ENCODE measurements at places on chromosomes 12 and 14.

- DNase-seq: no peak
Measured at GRCh38 chr12:98968896-98969295, 323.8 kb downstream of the APAF1 start.

DNA sequence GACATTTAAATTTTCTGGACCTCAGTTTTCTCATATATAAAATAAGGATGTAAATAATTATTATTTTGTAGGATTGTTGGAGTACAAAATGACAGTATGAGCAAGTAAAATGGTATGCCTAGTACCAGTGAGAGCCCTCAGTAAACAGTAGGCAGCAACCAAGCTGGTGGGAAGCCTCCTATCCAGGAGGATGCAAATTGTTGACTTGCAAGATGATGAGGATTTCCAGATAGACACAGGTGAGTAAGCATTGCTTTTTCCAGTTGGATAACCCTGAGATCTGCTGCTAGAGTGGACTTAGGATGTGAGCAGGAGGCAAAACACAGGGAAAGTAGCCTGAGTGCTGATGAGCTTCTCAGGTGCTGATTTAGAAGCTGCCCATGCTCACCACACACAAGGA lies 28.2 kb upstream of the AMIGO2 start:
- DNase-seq: no peak

GRCh38 chr12:16349131-16349460 lies 1.7 kb downstream of the MGST1 start:
- no peak for DNase-seq

- peak; percentile 91 for DNase-seq
Measured at GRCh38 chr12:119208626-119209061, 29.9 kb downstream of the HSPB8 start.

DNA sequence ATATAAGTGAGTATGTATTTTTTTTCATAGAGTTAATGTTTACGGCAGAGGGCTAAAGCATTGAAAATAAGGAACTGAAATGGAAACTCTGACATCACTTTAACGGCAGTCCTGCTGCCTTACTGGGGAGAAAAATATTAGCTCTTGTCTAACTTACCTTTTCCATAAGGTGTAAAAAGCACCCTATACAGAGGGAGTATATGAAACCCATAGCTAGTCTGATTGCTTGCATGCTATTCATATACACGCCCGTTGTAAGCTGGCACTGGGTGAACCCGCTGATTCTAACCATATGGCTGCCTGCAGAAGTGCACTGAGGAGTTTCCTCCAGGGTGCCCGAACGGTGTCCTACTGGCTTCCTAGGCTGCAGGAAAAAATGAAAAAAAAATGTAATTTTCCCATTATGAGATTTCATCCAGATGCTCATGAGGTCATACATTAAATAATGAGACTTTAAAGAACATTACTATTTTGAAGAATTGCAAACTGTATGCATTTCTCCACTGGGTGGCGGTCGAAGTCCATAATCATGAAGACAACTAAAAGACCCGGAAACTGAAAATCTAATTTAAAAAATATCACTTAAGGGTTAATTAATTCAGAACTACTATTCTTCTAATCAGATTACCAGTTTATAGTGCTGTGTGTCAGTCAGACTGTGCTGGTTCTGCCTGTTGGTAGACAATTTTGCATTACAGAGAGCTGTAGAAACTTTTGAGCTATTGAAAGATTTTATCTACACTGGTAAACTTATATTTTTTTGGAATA lies 144.7 kb downstream of the ALX1 start:
- no peak for DNase-seq
